Naive thymus-derived CD4-positive, alpha-beta T cell (primary cell): ENCODE measurements at places on chromosomes 13 and 19. TPM values are rescaled to one million over a fixed set of nuclear protein-coding genes. Genes with fewer than 3 reads are reported as not detected.

DNA sequence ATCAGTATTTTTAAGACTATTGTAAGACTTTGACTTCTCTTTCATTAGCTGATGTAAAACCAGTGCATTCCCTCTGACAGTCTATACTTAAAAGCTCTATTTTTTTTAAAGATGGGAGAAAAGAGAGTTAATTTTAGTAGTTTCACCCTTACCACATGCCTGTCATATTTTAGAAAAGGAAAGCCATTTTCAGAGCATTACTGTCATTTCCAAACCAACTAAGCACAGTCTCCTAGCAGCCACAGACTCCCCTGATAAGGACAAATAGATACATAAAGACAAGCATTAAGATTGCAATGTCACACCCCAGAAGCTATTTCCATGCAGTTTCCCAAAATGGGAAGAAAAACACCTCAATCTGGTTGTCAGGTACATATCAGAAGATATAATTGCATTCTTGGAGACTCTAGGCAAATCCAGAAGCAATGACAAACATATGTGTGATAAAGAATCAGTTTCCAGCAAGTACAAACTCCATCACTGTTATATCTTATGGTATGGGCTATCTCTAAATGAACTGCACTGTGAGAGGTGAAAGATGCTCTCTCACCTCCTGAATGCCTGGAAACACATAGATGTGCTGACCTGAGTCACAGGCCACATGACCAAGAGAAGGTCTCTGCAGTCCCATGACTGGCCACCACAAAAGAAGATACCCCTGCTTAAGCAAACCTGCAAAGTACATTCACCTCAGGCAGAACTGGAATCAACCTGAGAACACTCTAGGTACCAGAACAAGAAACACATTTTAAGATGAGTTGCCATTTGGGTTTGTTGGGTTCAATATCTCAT is 303.3 kb downstream of the POU4F1 start:
- no peak overlapping the region for H3K4me3 ChIP-seq
- no peaks in the 10 kb centered on the region for H3K27me3 ChIP-seq
- H3K4me1 ChIP-seq: no peaks in the 10 kb centered on the region

Gene ZNF575
- 5.6 TPM for total RNA-seq

Gene IFNL1
- not detected in 2 replicates for total RNA-seq

Gene ADAT3
- 6.1 TPM for total RNA-seq

Gene GPR4
- not detected for total RNA-seq
